NCI-H1417 (cell line): ENCODE measurements at places on chromosomes 13 and 19.

DNA sequence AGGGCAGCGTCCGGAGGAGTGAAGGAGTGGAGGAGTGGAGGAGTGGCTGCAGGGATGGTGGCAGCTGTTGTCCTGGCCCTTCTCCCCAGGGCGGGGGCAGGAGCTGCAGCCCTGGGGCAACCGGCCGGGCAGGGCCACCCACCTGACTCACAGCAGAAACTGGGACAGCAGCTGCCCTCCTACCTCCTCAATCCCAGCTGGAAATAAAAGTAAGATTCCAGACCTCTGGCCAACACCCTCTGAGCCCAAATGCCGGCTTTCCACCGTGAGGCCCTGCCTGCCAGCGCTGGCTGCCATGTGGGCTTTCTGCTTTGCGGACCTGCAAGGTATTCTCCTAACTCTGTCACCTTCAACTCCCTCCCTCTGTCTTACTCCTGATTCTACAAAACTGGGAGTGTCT is 3.3 kb upstream of the CLPP start:
- no peak for DNase-seq

- no peak for DNase-seq
Observed at GRCh38 chr19:50897612-50898011, 13.6 kb downstream of the KLK4 start.

DNA sequence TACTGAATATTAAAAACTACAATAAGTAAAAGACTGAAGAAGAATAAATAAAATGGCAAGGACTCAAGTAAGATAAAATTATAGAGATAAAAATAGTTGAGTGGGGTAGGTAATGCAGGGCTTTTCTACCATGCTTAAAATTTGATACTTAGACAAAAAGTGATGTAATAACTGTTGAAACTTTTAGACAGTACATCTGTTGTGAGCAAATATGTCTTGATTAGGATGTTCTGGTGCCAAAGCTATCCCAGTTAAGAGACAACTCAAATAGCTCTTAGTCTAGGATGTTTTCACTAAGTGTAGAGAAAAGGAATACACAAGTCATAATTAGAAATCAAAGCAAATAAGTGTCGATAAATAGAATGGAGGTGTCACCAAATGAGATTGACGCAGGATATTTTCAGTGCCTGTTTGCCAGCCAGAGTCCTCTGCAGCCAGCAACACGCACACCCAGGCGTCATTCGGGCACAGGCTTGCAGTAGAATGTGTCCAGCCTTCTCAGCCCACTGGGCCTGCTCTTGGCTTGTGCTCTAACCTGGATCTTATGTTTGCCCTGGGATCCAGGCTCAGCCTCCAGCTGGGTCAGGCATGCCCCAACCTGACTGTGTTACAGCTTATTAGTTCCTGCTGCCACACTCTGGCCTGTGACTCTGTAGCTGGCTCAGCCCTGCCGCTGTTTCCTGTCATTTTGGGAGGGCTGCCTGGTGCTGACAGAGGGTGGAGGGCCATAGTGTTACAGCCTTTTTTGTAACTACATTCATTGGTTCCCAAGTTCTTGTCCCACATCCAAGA is 766.2 kb downstream of the PCDH17 start:
- DNase-seq, result no peak

- DNase-seq, result no peak
Observed at GRCh38 chr13:100211016-100211710, 122.3 kb downstream of the PCCA start.

GRCh38 chr19:41795031-41795461 is 1.3 kb upstream of the CEACAM3 start:
- peak; percentile 63 for DNase-seq

GRCh38 chr13:99307648-99308339 is 595 bp upstream of the GPR183 start:
- DNase-seq, result no peak

GRCh38 chr19:43618921-43619261 is 538 bp downstream of the ZNF428 start:
- DNase-seq, result peak; percentile 88

DNA sequence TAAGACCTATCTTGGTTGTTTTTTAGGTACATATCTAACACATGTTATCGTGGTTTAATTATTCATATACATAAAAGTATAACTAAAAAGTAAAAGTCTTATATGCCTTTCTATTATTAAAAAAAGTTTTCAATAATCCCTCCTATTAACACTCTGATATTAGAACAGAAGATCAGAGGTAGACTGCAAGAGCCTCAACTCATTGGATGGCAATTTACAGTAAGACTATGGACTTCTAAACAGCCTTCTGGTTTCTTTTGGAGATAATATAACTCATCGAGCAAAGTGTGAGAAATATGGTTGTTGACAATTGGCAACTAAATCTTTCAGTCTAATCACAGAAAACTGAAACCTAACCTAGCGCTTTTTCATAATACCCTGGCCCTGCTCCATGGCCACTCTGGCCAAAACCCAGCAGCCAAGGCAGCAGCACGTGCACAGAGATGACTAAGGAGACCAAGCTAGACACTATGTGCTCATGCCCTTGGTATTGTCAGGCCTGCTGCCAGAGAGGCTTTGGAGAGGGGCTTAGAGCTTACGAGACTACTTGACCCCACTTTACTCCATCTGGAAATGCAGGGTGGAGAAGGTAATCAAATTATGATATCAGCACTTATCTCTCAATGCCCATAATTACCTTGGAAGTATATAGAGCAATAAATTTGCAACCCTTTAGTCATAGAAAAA is 40.6 kb upstream of the EEF1AKMT1 start:
- no peak for DNase-seq

DNA sequence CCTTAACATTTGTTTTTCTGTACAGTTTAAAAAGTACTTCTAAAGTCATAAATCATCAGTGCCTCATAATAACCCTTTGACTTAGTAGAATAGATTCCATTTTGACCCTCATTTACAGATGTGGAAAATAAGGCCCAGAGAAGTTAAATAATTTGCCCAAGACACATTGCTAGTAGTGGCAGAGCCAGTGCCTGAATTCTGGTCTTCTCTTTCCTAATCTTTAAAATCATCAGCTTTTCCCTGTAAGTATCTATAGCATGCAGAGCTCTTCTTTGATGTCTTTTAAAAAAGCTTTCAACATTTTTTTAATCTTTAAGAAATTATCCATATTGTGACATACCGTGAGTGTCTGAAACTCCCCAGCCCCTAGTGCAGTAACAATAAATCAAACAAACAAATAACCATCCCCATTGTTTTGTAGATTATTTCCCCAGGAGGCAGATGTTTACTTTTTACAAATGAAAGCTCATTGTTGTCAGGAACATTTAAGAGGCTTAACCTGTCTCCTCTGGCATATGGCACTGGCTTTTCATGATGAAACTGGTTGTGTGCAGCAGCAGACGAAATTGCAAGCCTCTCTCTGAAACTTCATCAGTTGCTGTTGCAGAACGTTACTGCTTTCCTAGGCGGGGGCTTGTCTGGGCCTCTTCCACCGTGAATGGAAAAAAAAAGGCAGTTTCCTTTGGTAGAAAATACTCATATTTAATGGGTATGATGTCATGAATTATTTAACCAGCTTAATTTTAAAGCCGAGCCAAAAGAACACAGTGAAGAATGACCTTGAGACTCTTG is 31.7 kb upstream of the PCDH8 start:
- peak; percentile 41 for DNase-seq

GRCh38 chr19:17210296-17210695 is 4.9 kb upstream of the USE1 start:
- no peak for DNase-seq

DNA sequence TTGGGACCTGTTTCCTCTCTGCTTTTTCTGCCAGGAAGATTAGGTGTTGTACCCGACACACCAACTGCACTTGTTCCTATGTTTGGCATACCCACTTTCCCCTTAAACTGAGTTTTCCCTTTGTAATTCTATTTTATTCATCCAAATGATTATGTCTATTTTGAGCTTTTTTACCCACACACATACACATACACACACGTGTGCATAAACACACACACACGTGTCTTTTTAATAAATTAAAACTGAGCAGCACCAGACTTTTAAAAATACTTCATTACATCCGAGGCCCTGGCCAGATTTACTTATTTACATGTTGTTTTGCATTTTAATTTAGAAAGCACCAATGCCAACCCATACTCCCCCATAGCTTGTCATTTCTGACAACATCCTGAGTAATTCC is 350.0 kb downstream of the DNAJC15 start:
- no peak for DNase-seq

GRCh38 chr19:38718747-38719543 is 25.3 kb downstream of the CAPN12 start:
- no peak for DNase-seq

GRCh38 chr13:26601669-26602068 is 44.2 kb downstream of the WASF3 start:
- DNase-seq, result no peak

DNA sequence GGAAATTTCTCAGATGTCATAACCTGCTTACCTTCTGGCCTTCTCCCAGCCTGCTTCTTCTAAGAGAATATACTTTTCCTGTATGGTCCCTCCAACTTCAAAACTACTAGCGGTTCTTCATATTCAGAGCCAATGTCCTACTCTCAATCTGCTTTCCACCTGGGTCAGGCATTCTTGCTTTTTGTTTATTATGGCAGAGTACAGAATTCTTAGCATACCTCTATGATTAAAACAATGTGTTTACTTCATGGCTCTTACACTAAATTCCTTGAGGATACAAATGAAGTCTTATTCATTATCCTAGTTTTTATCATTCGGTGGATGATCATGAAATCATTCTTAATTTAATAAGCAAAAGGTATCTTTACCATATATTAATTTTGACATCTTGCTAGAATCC is 484.2 kb upstream of the SLITRK1 start:
- no peak for DNase-seq

DNA sequence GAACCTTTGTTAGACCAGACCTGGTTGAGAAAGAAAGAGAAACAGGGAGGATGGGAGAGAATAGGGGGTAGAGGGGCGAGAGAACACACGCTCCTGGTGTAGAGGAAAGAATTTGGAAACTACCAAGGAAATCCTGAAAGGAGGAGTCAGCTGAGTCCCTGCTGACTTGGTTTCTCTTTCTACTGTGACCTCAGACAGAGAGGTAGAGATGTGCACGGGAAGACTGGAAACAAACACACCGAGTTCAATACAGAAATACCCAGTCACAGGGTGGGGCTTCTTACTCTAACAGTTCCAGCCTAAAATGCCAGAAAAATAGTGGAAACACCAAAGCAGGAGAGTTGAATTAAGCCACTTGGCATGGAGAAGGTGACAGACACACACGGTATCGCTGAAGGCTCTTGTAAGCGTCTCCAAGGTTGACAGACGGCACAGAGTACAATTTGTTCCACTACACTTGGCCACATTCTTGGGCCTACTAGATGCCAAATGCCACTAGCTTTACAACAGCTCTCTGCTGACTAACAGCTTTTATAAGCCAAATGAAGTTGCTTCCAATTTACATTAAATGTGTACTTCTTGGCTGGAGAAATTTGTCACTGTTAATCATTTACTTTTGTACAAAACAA is 28.1 kb downstream of the LATS2 start:
- no peak for DNase-seq

- DNase-seq, result no peak
Observed at GRCh38 chr19:54095136-54095858, 5.3 kb downstream of the OSCAR start.

DNA sequence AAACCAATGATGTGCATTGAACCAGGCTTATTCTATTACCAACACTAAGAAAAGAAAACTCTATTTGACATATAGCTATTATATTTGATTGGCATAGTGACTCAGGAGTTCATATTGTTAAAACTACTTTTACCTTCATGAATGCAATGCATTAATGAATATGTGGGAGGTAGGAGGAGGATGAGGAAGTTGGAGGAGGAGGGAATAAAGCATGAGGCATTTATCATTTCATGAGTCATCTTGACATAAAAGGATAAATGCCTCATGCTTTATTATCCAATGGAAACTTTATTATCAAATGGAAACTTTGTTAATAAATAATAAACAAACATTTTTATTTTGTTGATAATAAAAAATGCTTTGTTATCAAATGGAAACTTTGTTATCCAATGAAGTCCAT is 116.5 kb downstream of the SPRY2 start:
- DNase-seq, result no peak

DNA sequence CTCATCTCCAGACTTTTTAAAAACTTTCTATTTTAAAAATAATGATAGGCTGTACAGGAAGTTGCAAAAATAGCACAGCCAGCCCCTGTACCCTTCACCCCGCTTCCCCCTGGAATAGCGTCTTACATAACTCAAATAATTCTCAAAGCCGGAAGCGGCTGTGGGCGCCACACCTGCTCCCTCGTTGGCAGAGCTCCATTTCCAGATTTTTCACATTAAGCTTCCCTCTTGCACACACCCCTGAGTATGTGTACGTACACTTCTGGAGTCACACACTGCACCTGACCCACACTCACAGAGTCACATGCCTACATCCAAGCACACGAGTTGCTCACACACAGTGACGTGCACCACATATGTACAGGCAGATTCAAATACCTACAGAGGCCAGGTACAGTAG is 24.9 kb upstream of the DPP9 start:
- no peak for DNase-seq

DNA sequence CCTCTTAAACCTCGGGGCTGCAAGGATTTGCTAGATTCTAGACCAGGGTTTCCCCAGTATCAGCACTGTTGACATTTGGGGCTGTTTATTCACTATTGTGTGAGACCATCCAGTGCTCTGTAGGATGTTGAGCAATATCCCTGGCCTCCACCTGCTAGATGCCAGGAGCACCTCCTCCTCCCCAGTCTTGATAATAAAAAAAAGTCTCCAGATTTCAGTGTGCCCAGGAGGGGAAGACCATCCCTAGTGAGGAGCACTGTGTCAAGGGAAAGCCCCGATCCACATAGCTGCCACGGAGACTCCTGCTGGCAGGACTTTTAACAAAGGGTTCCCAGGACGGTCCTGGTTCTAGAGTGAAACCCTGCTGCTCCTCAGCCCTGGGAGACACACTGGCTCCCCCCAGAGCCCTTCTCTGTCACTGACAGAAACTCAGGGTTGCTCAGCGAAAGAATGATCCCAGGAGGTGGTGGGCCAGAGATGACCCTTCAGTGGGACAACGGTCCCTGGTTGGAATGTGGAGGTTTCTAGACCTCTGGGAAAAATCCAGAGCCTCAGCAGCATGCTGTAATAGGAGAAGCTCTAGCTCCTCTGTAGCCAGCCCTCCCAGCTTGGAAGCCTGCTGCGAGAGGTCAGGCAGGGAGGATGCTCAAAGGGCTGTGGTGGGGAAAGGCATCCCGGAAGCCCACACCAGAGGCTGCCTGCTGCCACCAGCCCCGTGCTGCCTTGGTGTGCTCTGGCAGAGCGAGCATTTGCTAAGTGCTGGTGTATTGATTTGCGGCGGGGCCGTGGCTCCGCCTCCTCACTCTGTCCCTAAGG is 20.3 kb downstream of the LYL1 start:
- DNase-seq, result peak; percentile 43

GRCh38 chr19:37468961-37469777 is at the start of gene ZNF570:
Gene ZNF570, plus strand, starts transcription at chr19:37469356. Its CDS starts 999 bp downstream, at chr19:37470355.
- peak; percentile 93 for DNase-seq

- DNase-seq, result no peak
Observed at GRCh38 chr19:35628264-35628564, 622 bp upstream of the RBM42 start.
